Head of caudate nucleus (tissue), 42 donors: ENCODE measurements at places on chromosomes 16 and 17.
A peak's percentile ranks its signal among the peaks of the same experiment; 100 is the strongest.

- DNase-seq: no peak
These were observed 23.4 kb downstream of the RNFT1 start for GRCh38 chr17:59941131-59941530.

DNA sequence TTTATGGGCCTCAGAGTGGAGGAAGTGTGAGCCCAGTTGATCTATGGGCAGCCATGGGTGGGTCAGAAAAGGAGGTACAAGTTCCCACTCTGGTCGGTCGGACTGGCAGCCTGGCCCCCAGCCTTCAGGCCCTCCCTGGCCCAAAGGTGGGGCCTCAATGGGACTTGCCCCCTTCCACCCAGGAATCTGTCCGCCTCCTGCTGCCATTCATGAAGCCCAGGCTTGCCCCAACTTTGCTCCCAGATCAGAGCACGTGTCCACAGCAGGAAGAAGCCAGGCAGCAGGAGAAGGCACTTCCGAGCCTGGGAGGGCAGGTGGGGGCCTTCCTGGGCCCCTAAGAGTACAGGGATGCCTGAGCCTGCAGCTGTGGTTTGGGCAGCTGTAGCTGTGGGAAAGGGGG is 3.0 kb upstream of the CMTM3 start:
- DNase-seq: no peak

GRCh38 chr17:4467287-4467686 is 31.4 kb upstream of the SPNS2 start:
- no peak for DNase-seq

GRCh38 chr17:50148226-50149090 is 2.0 kb downstream of the PPP1R9B start:
- peak; percentile 58 for DNase-seq

DNA sequence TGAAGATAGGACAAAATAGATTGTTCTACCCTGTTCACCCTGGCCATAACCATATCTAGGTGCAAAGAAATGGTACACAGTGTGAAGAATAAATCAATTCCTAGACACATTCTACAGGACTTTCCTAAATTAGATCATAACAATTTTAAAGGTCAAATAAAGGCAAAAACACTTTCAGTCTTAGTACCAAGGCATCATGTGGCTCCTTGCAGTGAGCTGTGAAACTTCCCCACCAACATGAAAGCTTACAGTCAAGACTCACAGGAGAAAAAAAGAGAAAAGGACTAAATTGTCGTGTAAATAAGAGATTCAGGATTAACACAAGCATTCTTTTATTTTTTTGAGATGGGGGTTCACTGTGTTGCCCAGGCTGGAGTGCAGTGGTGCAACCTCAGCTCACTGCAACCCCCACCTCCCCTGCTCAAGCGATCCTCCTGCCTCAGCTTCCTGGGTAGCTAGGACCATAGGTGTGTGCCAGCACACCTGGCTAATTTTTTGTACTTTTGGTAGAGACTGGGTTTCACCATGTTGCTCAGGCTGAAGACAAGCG is 14.2 kb downstream of the NSMCE1 start:
- DNase-seq: no peak

GRCh38 chr17:58331815-58332777 is 3.5 kb upstream of the TSPOAP1 start:
- DNase-seq: no peak

- DNase-seq: no peak
These were observed 4.5 kb downstream of the ADAD2 start for GRCh38 chr16:84195201-84196093.

DNA sequence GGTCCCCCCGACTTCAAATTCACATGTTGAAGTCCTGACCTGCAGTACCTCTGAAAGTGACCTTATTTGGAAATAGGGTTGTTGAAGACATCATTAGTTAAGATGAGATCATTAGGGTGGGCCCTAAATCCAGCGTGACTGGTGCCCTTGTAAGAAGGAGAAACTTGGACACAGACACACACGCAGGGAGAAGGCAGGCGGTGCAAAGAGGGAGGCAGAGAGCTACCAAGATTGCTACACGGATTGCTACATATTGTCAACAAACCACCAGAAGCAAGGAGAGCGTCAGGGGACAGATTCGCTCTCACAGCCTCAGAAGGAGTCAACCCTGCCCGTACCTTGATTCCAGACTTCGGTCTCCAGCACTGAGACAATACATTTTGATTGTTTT is 6.8 kb upstream of the WBP2 start:
- DNase-seq: no peak

- DNase-seq: no peak
These were observed 333.0 kb upstream of the EEF2KMT start for GRCh38 chr16:5430598-5430997.

- no peak for DNase-seq
These were observed 4.9 kb upstream of the LYRM9 start for GRCh38 chr17:27898096-27898495.

DNA sequence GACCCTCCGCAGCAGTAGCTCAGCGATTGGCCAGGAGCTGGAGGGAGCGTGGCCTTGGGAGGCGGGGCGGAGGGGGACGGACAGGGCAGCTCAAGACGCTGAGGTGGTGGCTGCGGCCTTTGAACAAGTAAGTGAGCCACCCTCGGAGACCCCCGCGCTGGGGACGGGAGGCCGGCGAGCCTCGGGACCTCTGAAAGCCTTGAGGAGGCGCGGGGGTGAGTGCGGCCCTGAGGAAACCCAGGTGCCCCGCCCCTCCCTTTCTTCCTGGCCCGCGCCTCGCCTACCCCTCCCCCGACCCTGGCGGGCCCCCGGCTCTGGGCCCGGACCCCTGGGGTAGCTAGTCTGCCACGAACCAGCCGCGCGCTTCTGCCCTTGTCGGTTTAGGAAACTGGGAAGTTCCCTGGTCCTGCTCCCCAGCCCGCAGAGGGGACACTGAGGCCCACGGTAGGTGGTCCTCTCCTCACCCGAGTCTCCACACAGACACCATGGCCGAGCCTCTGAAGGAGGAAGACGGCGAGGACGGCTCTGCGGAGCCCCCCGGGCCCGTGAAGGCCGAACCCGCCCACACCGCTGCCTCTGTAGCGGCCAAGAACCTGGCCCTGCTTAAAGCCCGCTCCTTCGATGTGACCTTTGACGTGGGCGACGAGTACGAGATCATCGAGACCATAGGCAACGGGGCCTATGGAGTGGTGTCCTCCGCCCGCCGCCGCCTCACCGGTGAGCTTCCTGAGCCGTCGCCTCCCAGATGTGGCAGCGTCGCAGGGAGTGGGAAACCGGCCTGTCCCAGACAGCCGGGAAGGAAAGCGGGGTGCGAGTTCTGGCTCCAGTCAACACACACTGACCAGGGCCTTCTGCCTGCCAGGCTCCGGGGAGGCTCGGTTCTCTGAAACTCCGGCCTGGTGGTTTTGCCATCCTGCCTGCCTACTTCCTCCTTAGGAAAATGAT is at the start of gene MAPK7:
Gene MAPK7, plus strand, starts transcription at position 83 of the 945 bp plus-strand sequence. Its CDS starts 403 bp downstream, at position 486.
- no peak for DNase-seq

GRCh38 chr17:17204635-17205231 is 1.4 kb downstream of the PLD6 start:
- no peak for DNase-seq

DNA sequence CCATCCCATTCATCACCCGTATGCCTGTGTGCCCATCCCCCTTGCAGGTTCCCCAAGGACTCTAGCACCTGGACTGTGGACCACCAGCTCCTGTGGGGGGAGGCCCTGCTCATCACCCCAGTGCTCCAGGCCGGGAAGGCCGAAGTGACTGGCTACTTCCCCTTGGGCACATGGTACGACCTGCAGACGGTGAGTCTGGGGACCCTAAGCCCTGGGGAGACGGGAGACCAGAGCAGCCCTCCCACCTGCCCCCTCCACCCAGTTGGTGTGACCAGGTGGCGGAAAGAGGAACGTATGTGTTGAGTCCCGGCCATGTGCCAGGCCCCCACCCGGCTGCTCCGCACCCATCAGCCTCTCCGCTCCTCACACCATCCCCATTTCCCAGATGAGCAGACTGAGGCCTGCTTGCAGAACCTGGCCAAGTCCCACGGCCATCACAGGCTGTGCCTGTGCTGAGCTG is 15.6 kb downstream of the GAA start:
- no peak for DNase-seq

DNA sequence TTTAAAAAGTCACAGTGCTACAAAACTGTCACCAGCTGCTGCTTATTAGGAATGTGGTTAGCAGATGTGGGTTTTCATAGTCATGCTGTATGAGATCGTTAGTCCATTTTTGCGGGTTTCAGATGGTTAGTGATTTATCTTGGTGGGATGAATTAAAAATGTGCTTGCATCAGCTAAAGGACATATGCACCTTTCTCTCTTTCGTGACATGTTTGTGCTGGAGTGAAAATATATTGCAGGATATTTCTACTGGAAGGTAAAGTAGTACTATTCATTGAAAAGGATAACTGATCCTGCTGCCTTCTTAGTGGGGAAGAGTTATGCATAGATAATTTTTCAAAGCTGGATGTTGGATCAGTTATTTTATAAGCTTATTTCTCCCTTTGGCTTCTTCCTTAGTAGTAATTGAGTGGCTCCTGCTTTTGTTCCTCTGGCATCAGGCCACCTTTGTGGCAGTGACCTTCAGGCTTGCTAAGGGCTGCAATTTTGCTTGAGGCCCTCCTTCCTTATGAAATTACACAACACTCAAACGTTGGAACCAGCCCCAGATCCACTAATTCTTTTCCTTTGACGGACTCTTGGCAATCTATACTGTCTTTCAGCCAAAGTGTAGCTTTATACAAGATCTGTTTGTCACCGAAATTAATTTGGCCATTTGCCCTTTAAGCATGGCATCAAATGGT is 7.5 kb upstream of the SNTB2 start:
- DNase-seq: peak; percentile 5

DNA sequence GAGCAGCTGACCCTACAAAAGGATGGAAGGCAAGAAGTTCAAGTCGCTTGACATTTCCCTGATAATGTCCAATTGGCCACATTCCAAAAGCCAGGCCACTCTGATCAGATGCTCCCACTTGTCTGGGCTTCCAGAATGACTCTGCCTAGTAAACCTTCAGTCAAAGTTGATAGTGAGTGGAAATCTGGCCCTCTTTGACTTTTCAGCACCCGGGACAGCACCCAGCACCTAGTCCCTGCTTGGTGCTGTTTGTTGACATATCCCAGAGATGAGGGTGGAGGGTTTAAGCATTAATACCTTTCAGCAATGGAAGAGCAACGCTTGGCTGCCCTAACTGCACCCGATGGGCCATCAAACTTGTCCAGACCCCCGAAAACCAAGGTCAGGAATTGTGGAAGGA is 131.3 kb downstream of the AIPL1 start:
- DNase-seq: no peak

DNA sequence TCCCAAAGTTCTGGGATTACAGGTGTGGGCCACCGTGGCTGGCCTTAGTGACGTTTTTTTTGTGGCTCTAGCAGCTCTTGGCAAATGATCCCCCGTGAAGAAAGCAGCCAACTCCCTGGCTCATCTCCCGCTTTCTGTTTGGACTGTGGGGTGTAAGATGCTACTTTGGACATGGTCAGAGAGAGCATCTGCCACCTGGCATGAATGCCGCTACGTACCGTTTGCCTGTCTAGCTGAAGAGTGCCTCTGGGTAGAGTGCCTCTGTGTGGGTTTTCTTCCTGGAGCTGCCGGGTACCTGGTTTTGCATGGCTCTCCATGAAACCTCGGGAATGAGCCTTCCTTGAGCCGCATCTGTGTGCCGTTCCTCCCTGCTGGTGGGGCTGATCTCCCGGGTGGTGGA is 34.3 kb downstream of the NDEL1 start:
- no peak for DNase-seq

DNA sequence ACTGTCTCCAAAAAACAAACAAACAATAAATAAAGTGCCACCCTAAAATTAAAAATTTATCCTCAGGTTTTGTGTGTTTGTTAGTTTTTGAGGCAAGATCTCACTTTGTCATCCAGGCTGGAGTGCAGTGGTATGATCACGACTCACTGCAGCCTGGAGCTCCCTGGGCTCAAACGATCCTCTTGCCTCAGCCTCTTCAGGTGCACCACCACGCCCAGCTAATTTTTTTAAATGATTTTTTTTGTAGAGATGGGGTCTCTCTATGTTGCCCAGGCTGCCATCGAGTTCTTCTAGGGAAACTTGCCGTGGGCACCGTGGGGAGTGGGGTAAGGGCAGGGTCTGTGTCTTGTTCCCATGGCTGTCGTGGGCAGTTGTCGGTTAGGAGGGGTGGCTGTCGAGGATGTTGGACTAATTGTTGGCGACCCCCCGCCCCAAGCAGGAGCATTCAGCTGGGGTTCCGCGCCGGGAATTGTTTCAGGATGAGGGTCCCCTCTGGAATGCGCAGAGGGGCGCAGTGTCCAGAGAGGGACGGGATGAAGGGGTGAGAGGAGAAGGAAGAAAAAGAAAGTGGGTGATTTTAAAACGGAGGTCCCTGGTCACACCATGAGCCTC is 1.1 kb upstream of the RNF213 start:
- DNase-seq: no peak

DNA sequence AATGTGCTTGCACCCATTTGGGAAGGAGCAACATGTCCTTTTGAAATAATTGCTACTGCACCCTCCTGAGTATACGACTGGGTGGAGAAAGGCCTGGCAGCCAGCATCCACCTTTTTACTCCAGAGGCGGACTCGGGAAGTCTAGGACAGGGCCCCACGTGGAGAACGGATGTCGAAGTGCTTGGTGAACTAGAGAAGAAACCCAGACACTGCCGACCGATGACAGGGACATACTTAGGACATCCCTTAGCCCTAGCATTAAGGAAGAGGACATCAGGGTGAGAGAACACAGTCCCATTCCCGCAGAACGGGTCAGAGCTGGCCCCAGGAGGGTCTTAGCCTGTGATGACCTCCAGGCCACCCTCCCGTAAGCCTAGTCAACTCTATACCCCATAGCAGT is 3.8 kb downstream of the YBX2 start:
- no peak for DNase-seq

- no peak for DNase-seq
These were observed 45.3 kb upstream of the CORO6 start for GRCh38 chr17:29667969-29668368.

- peak; percentile 55 for DNase-seq
These were observed 2.8 kb upstream of the PYCR1 start for GRCh38 chr17:81939881-81940385.

DNA sequence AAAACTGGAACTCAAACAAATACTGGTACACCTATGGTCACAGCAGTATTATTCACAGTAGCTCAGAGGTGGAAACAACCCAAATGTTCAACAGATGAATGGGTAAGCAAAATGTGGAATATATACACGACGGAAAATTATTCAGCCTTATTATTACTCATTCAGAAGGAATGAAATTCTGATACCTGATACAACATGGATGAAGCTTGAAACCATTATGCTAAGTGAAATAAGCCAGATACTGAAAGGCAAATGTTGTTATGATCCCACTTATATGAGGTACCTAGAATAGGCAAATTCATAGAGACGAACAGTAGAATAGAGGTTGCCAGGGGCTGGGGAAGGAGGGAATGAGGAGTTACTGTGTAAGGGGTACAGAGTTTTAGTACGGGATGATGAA is 27.1 kb upstream of the MYLK3 start:
- DNase-seq: no peak
